ENCODE measurements at places on chromosomes 1 and 21.

- DNase-seq = no peak
Observed at GRCh38 chr1:96116731-96117130, 604.9 kb upstream of the PTBP2 start.

DNA sequence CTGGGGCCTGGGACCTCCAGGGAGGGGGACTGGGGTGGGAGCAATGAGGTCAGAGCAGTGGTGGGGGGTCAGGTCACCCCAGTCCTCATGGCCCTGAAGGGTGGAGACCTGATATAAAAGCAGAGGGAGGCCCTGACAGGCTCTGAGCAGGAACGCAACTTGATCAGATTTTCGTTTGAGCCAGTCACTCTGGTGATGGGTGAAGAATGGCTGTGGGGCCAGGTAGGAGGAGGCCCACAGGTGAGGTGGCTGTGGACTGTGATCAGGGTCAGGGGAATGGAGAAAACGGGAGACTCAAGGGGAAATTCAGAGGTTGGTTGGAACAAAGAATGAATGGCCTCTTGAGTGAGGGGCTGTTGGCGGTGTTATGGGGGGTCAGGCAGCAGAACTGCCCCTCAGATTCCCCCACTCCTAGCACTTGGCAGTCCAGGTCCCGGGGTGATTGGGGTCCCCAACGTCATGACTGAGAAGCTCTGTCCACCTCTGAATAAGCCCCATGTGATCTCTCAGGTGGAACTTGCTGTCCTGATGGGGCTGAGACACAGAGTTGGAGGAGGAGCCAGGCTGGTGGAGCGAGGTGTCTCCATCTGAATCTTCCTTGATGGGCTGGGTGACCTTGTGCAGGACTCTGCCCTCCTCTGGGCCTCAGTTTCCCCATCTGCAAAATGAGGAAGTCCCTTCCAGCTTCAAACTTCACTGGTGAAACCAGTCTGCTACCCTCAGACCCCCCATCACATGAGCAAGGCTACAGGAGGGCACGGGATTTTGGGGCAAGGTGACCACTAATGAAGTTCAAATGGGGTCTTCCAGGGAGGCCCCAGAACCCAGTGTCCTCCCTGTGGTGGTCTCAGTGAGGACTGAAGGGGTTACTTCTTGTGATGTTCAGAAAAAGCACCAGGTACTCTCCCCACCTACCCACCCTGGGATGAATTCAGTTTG is 683.0 kb downstream of the MATN1 start:
- no peak for DNase-seq

GRCh38 chr1:95168761-95169351 is 51.7 kb downstream of the TLCD4 start:
- DNase-seq = no peak

DNA sequence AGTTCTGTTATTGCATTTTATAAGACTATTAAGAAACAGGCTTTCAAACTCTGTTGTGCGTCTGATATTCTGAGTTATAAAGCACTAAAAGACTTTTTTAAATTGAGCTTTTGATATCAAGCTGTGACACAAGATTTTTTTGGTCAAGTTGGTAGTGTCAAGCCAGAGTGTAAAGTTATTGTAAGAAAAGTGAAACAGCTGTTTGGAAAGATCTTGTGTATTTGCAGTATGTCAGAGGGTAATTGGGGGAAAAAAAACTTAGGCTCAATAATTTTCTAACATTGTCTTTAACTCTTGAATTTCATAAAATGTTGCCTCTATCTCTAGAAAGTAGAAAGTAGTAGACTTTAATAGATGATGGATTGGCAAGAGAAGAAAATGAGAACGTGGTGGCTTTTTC is 3.8 kb downstream of the CACYBP start:
- DNase-seq = no peak

DNA sequence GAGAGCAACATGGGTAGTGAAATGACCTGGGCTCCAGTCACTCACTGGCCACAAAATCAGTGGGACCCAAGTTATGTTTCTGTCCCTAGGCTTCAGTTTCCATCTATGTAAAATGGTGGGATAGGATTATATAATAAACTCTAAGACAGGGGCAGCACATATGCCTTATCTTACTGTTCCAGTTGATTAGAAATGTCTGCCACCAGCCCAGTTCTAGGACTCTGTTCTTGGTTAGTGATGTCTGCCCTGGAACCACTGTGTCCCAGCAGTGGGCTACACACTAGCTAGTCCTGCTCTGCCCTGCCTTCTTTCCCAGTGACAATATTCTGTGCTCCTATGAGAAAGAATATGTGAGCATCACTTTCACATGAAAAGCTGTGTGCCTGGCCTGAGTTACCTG is 138.3 kb downstream of the PCNX2 start:
- no peak for DNase-seq

DNA sequence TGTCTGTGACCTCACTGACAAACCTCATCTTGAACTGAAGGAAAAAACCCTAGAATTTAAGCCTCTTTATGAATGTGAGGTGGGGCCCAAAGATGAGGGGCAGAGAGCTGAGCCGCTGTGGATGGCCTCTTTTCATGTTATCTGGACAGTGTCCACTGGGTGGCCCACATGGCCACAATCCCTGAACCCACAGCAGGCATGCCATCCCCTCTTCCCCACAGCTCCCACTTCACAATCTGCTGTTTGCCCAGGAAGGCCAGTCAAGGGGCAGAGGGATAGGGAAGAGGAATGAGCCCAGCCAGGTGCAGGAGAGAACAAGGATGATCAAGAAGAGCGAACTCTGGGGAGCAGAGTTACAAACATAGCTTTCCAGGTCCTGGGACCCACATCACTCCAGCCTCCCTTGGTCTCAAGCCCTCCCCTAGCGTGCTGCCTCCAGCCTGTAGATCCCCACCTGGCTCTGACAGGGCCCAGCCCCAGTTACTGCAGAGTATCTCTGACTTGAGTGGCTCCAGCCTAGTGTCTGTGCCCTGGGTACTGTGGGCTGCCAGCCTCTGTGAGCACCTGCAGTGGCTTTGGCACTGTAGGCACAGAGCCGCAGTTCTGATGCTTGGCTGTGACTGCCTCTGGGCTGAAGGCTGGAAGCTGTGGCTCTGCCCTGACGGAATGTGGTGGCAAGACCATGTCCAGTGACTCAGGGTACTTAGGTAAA is 1.9 kb upstream of the SLFNL1 start:
- no peak for DNase-seq

DNA sequence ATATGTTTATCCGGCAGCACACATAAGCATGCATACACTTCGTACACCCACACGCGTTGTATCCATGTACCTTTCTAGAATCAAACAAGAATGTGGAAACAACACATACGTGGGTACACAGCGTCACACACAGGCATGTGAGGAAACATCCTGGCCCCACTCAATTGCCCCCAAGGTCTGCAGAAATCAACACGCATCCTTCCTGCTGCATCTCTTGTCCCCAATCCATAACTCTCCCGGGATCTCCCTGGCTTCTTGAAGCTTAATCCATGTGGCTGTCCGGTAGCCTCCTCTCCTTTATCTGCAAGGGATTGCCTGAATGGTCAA is 5.5 kb upstream of the TBX15 start:
- no peak for DNase-seq

- no peak for DNase-seq
Observed at GRCh38 chr1:248613742-248614141, 16.2 kb upstream of the OR2T10 start.

DNA sequence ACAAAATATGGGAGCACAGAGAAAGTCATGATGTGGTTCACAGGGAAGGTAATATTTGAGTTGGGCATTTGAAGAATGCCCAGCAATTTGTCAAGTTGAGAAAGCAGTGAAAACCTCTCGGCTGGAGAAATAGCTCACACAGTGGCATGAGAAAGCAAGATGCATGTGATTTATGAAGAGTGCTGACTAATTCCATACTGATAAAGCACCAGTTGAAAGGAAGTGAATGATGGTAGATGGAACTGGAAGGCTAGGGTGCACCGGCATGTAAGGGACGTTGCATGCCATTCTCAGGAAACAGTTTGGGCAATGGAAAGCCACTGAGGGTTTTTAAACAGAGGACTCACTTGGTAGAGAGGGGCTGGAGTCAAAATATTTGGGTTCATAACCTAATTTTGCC is 53.5 kb upstream of the MTF2 start:
- no peak for DNase-seq

- DNase-seq = no peak
Observed at GRCh38 chr1:56339786-56340465, 239.4 kb downstream of the PLPP3 start.

DNA sequence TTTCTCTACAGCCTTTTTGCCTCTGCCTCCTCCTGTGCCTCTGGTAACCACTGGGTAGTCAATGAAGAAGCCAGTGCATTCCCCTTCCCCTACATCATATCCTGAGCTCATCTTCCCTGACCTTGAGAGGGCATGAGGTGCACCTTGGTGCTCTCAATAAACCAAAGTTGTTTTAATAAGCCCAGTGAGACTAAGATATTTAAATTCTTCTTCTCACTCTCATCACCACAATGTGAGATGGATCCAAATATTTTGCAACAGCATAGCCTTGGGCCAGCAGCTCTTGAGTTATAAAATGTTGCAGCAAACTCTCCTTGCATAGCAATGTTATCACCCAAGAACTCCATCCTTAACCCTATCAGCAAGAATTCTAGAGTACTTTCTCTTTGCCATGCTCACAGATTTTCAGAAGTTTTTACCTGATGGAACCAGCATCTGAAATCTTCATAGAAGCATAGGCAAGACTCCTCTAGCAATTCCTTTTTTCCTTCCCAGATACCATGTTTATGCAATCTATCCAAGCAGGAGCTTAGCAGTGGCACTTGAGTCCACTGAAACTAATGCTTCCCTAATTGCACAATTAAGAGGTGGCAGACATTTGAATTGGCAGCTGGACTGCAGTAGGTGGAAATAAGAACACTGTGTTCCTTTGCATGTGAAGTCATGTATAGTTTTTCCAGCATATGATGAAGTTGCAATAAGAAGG is 36.8 kb downstream of the CDC7 start:
- DNase-seq = no peak

DNA sequence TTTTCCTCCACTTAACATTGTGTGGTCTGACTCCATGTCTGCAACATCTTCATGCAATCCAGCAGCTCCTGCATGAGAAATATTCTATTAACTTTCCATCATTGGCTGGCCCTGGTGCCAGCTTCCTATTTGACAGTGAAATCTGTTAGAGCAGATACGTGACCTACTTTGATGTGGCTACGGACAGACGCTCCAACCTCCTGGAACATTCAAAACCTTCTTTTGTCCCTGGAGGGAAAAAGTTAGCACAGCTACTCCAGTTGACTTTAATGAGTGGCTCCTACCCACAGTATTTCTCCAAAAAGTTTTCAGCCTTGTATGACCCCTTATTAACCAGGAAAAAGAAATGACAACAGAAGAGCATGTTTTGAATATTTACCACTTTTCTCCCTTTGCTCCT is 22.0 kb downstream of the PRAMEF20 start:
- no peak for DNase-seq

- DNase-seq = no peak
Observed at GRCh38 chr1:235601104-235601503, 48.5 kb downstream of the GNG4 start.

DNA sequence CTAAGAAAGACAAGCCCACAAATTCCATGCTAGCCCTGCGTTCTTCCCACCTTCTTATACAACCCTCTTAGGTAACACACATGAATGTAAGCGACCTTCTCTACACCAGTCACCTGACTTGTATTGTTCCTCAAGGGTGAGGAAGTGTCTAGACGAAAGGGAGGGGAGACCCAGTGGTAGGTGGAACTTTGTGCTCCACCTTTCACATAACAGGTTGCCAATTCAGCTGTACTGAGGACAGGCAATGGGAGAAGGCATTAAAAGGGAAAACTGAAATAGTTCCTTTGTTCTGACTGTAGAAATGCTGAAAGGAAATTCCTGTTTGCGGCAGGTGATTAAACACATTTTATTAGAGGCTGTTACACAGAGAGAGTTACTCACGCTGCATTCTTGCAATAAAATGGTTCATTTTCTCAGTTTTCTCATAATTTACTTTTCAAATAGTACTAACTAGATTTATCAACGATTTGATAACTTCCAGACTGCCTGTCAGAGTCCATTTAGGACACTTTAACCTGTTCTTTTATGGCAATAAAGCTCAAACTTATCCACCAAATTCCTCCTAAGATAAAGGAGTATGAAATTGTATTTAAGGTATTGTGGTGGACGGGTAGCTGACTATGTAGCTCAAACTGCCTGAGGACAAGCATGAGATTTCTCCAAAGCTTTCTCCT is 17.8 kb upstream of the CHRM3 start:
- no peak for DNase-seq

DNA sequence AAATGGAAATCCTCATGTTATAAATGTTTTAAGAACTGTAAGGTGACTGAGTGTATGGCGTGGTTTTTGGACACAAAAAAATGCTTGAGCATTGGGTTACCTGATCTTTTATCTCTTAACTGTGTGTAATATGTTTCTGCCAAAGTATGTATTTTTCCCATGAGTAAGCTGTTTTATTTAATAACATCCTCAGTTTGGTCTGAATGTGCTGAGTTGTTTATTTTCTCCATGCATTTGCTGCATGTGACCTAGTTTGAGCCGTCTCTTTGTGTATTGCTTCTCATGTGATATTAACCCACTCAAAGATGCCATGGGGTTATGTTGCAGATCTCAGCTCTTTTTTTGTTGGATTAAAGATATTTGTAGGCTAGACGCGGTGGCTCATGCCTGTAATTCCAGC is 6.1 kb upstream of the LYPLA2 start:
- DNase-seq = no peak

DNA sequence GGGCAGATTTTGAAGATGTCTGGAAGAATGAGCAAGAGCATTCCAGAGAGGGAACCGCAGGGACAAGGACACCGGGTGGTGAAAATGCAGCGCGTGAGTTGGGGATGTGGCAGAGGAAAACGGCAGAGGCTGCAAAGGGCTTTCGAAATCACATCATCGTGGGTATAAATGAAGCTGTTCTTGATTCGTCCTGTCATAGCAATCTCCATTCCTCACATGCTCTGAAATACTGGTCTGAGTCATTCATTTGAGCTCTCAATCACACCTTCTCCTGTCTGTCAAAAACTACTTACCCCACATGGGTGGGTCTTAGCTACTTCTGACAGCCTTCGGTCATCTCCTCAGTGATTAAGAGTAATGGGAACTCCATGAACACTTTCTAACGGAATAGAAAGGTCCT is 81.5 kb downstream of the ERG start:
- no peak for DNase-seq

GRCh38 chr1:239263801-239264200 is 122.6 kb upstream of the CHRM3 start:
- DNase-seq = no peak

GRCh38 chr21:36606287-36606982 is 92.5 kb upstream of the SIM2 start:
- DNase-seq = no peak

GRCh38 chr1:22117238-22117637 is 25.7 kb downstream of the WNT4 start:
- no peak for DNase-seq
